H4 (cell line): ENCODE measurements at places on chromosomes 12 and 14.

DNA sequence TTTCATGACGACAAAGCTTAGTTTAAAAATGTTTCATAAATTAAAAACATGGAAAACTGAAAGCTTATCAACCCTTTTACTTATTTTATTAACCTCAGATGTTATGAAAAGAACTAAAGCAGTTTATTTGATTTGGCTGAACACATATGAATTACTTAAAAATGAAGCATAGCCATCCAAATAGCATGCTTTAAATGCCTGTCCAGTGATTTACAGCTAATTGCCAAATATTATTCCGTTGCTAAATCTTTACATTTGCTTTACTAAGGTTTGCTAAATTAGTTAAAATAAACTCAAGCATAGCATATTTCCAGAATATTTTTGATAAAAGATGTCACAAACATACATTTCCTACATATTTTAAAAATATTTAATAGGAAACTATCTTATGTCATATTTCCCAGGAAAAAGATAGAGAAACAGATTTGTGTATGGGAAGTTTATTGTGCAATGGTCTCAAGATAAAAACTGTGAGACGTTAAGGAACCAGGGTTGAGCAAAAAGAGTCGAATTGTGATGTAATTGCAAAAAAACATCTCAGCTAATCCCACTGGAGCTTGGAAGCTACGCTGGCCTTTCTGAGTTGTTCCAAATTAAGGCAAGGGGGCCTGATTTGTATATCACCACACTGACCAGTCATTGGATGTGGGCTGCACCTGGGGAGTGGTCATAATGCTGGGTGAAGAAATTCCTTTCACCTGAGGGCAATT, 25.8 kb downstream of the GPR135 start:
- no peak for DNase-seq

- no peak for DNase-seq
Measured at GRCh38 chr14:44135972-44136371, 371.1 kb downstream of the FSCB start.

- no peak for DNase-seq
Measured at GRCh38 chr12:11771895-11772502, 122.5 kb downstream of the ETV6 start.

DNA sequence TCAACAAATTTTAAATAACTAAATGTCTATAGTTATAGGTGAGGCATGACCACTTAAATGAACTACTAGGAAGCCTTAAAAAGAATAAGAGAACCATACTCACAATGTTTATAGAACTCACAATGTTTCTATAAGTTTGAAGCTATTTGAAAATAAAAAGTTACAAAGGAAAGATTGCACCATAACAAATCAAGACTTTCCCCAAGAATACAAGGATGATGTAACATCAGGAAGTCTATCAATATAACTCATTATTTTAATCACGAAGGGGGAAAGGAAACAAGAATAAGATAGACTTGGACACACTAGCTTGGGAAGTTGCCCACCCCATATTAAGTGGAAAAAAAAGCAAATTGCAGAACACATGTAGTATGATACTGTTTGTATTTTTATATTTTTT, 26.9 kb downstream of the TMEM233 start:
- DNase-seq: no peak

- DNase-seq: no peak
Measured at GRCh38 chr12:46370380-46370734, 2.2 kb downstream of the SLC38A2 start.

DNA sequence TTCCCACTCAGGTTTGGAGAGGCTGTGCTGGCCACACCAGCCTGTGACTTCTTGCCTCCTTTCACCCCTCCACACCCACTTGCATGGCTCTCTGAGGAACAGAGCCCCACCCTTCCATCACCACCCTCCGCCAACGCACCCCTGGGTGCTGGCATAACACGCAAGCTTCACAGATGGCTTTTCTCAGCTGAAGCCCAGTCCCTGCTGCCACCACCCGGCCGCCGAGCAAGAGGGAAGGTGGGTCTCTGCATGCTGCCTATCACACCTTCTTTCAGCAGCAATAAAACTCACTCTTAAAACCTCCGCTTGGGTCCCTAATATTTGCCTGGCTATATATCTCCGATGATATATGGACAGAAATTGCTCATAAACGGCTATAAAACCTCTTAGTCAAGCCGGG, 41.6 kb downstream of the SMUG1 start:
- no peak for DNase-seq

DNA sequence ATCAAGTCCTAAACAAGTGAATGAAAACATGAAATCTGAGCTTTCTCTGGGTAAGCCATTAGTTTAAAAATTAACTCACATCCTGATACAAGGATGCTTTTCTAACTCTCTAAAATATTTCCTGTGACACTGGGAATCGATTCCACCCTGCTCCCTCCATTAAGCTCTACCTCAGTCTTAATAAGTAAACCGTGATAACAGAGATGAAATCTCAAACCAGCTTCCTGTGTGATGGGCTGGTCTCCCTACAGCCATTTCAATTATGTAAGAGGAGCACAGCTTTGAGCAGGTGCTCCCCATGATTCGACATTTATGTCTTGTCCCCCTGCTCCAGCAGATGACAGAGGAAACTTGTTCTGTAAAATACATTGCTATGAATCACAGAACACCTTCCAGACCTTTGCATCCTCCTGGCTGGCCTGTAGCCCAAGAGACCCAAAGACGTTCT, 59.0 kb downstream of the GAS2L3 start:
- no peak for DNase-seq

DNA sequence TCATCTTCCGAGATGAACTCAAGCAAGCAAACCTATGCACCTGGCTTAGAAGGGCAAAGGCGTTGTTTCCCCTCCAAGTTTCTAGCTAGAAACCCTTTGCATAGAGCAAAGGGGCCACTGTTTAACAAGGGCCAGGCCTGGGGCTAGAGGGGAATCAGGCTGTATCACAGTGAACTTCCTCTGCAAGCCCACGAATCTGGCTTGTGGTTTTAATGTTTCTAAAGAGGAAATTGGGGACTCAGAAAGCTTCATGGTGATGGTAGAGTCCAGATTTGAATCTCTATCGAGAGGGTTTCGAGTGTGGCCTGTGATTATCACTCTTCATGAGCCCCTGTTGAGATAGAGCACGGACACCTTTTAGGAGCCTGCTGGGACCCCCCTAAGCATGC, 189.9 kb downstream of the VRK1 start:
- DNase-seq: no peak

DNA sequence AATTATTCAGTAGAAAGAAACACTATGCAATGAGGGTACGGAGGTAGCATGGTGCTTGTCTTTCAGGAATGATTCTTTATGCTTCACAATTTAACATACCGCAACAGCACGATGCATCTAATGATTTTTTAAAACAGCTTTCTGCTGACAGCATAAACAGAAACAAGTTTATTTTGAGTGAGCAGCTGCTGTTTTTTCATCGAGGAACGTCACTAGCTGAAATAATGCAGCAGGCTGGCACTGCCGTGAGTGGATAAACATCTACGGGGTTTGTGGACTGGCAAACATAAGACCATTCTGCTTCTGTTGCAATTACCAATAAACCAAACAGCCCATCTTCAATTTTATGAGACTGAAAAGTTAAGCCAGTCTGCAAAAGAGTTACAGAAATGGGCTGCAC, 871.8 kb downstream of the RPS29 start:
- no peak for DNase-seq

DNA sequence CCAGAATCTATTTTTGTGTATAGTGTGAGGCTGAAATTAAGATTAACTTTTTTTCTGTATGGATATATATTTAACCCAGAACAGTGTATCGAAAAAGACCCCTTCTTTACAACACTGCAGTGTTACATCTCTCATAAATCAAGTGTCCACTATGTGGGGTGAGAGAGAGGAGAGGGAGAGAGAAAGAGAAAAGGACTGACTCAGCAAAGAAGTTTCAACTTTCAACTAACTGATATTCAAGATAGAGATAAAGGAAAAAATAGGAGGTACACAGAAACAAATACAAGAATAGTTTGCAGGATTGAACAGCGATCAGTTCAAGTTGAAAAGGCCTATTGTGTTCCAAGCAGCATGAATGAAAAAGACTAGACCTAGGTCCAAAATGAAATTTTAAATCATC, 126.7 kb upstream of the NEDD1 start:
- no peak for DNase-seq

DNA sequence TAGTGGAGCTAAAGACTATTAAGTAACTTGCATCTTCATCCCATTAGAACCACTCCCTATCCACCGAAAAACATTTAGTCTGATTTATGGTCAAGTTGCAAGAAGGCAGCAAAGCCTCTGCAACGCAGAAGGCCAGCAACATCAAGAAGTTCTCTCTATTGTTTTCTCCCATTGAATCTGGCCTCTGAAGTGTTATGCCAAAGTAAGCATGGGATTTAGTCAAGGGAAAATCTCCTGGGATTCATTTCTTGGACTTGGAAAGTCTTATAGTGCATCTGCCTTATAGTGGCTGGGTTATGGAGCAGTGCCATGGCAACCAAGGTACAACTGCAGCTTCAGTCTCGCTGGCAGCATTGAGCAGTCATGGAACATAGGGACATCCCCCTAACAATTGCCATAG, 87.7 kb upstream of the KRR1 start:
- DNase-seq: no peak

DNA sequence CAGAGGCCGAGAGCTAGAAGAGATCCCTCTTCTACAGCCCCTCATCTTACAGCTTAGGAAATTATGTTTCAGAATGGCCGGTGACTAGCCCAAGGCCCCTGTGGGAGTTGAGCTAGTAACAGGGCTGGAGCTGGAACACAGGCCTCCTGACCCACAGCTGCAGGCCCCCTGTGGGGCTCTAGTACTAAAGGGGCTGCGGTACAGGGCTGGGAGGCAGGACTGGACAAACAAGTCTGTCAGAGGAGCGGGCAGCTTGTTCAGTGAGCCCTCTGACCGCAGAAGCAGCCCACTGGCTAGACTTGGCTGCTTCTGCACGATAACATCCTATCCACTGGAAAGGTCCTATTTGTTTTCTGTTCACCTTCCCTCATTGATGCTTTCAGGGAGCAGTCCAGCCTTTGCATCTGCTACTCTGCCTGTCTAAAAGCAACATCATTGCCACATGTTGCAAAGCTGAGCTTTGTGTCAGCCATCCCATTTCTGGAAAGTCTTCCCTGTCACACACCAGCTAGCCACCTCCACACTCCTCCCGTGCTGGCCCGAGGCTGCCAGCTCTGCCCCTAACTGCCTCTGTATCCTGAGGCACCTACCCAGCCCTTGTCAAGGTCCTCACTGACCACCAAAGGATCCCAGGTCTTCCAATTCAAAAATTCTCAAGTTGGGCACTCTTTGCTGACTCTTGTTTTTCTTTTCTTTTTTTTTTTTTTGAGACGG, 10.2 kb downstream of the PSMC1 start:
- no peak for DNase-seq

- DNase-seq: no peak
Measured at GRCh38 chr12:65464930-65465329, 186.4 kb downstream of the MSRB3 start.

DNA sequence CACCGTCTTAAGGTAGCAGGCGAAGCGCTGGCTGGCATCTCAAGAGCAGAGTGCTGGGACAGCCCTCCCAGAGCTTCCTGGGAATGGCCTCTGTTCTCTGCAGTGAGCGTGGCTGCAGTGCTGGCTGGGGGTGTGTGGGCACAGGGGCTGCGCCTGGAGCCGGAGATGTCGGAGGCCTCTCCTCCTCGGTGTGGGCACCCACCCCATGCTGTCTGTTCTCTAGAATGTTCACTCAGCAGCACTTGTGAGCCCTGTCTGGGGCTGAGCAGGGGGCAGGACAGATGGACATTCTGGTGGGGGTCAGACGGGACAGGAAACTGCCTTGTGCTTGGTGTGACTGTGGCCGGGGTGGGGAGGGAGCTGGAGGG, 15.9 kb downstream of the FBRSL1 start:
- DNase-seq: no peak

DNA sequence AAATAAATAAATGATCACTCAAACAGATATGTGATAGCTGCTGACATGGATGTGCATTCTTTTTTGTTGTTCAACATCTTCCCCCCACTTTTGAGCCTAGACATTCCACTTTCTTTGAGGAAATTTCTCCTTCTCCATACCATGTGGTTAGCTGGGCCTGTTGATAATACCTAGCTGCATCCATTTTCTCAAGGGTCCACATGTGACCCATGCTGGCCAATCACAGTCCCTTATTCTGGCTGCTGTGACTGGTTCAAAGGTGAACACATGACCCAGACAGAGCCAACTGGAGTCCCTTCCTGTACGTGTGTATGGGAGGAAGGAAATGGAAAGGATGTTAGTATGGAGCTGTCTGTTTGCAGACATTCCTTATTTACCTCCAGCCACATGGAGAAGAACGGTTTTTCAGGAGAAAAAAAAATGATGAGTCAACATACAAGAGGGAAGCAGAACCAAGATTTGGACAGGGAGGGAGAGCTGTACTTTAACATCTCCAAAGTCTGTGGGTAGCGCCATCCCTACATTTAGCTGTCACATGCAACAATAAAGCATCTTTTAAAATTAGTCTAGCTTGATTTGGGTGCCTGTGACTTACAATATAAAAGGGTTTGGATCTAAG, 391.7 kb upstream of the TBX3 start:
- peak; percentile 13 for DNase-seq

DNA sequence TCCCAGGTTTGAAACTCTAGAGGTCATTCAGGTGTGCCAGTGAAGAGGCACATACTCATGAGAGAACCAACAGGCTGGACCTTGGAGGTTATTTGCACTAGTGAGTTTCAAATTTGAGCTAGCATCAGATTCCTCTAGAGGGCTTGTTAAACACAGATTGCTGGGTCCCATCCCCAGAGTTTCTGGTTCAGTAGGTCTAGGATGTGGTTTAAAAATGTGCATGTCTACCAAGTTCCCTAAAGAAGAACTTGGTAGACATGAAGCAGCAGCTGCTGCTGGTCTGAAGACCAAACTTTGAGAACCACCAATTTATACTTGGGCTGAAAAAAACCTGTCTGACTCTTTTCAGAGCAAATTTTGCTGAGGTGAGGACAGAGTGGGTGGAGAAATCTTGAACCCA, 61.7 kb downstream of the SUSD6 start:
- DNase-seq: no peak

- no peak for DNase-seq
Measured at GRCh38 chr12:114783089-114783618, 99.2 kb upstream of the TBX3 start.

DNA sequence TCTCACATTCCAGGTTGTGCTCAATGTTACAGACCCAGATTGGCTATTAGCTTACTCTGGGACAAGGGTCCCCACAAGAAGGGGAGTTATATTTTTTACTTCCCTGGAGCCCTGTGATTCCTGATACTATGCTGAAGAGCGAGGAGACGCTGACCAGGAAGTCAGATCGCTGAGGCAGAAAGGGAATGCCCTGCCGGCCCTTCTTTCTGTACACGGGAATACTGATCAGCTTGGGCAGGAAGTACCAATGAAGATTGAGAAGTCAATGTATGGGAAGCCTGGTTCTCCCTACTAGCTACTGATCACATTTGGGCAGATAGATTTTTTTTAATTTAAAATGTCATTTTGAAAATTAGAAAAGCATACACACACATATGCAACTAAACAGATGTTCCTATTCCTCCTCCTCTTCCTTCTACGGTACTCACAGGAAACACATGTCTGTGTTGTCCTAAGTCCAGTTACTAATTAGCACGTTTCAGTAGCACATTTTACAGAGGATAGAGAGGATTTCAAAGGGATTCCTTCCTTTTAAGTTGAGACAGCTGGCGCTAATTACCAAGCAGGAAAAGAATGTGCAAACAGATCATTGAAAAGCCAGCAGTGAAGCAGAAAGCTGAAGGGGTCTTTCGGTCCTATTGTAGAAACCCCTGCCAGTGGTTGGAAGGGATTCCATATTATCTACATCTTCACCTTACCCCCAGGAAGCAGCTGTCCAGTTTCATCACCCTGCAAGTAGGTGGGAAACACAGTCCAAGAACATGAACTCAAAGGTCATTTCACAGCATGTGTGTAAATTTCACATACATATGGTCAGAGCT, 292.4 kb downstream of the DUSP6 start:
- DNase-seq: no peak
